ENCODE measurements at places on chromosomes 11 and 22.

DNA sequence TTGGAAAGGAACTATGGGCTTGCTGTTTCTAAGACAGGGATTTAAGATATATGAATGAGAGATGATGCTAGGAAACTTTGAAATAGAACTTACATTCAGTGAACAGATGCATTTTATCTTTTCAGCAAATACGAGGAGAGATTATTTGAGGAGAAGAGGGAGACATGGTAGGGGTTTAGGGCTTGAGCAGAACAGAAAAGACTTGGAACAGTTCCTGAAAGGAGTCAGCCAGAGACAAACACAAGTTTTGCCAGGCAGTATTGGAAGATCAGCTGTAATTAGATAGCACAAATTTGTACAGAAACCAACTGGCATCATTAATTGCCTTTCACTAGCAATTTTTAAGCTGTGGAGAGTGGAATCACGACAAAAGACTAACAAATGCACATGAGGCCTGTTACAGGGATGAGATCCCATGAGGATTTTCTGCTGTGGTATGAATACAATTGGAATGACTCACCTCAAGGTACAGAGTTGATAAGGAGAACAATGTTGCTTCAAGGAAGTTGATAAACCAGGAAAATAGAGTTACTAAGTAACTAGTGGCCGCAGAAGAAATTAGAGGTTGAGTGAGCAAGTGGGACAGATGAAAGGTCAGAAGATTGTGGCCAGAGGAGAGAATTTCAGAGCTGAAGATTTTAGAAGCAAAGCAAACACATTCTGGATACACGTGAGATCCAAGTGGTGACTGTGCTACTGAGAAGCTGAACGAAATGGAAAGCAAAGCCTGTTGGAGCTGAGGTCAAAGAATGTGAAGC lies 67.9 kb downstream of the CYB5R2 start:
- no peak for DNase-seq

DNA sequence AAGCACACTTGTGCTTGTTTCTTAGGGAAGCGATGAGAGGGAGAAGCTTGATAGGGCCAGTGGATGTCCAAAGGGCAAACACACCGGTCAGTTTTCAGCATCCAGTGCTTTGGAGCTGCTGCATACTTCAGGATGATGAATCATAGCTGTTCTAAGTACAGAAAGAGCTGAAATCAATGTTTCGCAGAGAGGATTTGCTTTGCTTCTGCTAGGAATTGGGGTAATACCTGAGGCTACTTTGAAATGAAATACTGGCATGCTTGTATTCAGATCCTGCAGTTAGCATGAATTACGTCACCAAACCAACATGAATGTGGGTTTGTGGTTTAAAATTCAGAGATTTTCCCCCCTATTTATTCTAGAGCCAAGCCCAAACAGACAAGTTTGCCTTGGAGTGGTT lies 41.7 kb upstream of the SC5D start:
- no peak for DNase-seq

DNA sequence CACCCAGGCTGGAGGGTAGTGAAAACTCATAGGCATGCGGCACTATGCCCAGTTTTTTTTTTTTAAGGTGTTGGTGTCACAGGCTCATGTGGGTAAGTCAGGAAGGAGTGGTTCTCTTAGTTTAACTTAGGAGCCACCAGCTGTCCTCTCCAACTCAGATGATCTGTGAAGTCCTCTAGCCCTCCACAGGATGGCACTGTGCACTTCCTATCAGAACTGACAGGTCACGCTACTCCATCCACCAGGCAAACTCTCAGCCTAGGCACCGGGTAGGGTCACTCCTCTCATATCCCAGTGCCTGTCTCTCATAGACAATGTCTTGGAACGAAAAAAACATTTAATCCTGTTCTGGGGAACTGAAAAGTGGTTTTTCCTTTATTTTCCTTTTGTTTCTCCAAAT lies 16.5 kb downstream of the NAP1L4 start:
- no peak for DNase-seq

GRCh38 chr11:8732748-8733241 lies 50.2 kb downstream of the RPL27A start:
- DNase-seq: no peak

DNA sequence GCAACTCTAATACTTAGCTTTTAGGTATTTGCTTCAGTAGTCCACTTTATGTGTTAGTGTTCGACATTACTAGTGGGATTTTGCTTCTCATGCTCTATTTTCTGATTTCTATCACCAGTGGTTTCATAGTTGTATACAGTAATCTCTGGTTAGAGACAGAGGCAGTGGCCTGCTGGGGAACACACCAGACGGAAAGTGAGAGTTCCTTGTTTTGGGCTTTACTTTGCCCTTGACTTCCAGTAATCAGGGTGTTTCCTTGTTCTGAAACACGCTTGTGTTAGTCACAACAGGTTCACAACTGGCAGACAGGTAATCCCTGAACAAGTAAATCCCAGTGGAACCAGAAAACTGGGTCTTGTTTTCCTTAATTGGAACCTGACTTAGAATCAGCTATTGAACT lies 56.0 kb downstream of the PACS1 start:
- no peak for DNase-seq

Data from activated naive CD8-positive, alpha-beta T cell treated with anti-CD3 and anti-CD28 coated beads, Interleukin-2, amount 50 U/mL, for 16 hours (primary cell).